ENCODE measurements at places on chromosomes 2 and 18.

GRCh38 chr2:119860924-119861323 lies 101.2 kb downstream of the PTPN4 start:
- DNase-seq = no peak

DNA sequence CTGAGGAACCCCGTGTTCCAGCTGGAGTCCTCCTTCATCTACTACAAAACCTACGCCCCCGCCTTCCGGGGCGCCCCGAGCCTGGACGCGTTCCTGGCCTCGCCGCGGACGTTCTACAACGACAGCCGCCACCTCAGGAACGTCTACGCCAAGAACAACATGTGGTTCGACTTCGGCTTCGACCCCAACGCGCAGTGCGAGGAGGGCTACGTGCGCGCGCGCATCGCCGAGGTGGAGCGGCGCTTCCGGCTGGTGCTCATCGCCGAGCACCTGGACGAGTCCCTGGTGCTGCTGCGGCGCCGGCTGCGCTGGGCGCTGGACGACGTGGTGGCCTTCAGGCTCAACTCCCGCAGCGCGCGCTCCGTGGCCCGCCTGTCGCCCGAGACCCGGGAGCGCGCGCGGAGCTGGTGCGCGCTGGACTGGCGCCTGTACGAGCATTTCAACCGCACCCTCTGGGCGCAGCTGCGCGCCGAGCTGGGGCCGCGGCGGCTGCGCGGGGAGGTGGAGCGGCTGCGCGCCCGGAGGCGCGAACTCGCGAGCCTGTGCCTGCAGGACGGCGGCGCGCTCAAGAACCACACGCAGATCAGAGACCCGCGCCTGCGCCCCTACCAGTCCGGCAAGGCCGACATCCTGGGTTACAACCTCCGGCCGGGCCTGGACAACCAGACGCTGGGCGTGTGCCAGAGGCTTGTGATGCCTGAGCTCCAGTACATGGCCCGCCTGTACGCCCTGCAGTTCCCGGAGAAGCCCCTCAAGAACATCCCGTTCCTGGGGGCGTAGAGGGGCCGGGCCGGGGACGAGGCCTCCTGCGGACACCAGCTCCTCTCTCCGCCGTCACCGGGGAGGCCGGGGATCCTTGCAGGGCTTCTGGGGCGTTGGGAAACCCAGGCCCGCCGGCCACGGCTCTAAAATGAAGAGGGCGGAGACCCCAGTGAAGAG lies 5.3 kb upstream of the NEU4 start:
- no peak for DNase-seq

- DNase-seq = no peak
Measured at GRCh38 chr2:21928292-21928691, 804.5 kb downstream of the TDRD15 start.

- DNase-seq = no peak
Measured at GRCh38 chr2:39416140-39416539, 20.9 kb downstream of the MAP4K3 start.

- DNase-seq = no peak
Measured at GRCh38 chr2:36965751-36966369, 476 bp downstream of the STRN start.

GRCh38 chr2:20637147-20637546 lies 13.8 kb downstream of the HS1BP3 start:
- no peak for DNase-seq

DNA sequence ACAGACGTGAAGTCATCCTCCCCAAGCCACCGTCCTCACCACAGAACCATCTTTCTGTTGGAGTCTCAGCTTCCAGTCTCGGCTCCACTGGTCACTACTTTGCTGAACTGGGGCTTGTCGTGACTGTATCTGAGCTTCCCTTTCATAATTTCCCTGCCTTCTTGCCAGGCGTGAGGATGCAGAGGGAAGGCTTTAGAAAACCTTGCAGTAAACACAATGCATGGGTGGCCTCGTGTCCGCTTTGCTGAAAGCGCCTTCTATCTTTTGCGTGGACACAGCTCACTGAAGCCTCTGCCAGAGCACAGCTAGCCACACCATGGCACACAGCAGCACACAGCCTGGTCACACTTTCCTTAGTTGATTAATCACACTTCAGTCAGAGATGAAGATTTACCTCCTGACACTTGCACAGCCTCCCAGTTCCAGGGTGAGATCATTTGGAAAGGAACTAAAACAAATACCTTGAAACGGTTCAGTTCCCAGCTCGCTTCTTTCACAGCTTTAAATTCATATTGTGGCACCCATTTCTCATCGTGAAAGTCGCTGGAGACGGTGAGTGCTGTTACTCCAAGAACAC lies 2.8 kb upstream of the GPR45 start:
- DNase-seq = no peak

DNA sequence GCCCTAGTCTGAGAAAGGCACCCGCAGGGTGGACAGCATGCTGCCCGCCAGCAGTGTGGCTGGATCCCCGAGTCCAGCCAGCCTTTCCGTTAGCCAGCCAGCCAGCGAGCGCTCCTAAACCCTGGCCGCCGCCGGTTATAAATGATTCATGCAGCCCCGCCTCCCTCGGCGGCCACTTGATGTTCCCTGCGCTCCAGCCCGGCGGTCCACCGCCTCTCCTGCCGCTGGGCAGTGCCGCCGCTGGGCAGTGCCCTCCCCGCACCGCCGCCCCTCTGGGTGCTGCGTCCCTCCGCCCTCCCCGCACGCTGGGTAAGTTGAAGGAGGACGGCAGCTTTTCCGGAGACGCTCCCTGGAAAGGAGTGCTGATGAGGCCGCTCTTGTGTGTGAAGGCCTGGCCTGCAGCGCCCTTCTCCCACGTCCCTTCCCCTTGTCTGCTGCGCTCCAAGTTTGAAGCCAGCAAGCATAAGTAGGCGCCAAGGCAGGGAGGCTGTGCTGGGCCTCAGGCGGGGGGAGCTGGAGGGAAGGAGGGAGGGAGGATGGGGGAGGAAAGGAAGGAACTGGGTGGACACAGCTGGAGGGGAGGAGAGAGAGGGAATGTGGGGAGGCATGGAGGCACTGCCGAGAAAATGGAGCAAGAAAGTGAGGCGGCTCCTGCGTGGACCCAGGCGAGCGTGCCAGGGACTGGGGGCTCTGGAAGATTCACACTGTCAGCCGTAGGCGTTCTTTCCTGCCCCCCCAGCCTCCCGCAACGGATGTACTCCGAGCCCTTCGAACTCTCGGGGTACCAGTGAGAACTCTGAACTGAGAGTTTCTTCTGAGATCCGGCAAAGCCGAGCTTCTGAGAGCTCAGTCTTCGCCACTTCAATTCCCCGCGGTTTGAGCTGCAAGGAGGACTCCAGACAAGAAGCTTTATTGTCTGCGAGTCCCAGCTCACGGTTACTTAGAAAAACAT lies 131.9 kb downstream of the GLI2 start:
- DNase-seq = no peak

DNA sequence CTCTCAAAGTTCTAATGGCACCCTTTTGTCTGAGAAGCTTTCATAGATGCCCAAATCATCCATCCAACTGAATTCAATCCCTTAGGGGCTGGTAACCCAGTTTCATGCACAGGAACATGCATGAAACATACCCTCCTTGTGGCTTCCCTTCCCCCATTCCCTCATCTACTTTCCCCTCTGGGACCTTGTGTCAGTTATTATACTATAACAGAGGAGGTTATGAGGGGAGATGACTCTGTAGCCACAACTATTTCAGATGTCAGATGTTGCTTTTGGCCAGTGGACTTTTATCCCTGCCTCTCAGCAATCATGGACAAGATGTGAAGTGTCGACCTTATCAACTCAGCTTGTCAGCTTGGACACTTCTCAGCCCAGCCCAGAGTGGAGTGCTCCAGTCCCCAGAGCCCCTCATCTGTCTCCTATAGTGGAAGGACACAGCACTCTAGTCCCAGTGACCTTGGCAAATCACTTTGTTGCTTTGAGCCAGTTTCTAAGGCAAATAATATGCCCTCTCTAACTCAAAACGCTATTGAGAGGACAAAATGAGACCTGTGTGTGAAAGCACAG lies 8.4 kb downstream of the DHRS9 start:
- no peak for DNase-seq

DNA sequence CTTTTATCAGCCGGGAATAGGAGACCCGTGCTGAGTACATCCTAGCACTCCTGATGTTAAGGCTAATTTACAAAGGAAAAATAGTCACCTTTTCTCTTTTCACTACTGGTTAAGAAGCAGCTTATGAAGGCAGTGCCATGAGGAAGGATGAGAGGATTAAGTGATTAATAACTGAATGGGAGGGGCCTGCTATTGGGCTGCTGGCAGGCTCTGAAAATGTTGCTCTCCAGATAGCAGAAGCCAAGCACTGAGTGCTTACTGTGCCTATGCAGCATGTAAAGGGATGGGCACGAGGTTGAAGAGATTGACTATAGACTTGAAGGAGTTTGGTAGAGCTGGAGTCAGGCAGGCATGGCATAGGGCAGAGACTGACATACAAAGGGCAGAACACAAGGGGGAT lies 282.4 kb upstream of the THSD7B start:
- no peak for DNase-seq

DNA sequence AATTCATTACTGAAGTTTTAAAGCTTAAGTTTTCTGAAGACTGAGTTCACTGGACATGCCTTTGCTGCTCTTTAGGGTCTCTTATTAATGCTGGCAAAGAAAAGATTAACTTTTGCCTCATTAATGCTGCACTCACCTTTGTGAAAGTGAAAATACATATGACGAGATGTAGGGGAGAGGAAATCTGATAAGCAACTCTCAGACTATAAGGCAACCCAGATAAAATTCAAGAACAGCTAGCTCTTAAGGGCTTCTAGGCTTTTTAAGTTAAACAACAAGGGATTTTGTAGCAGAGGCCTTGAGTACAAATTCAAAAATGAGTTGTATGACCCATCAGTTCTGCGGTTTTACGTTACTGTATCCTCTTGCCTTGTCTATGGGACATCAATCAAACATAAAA lies 143.7 kb downstream of the USP34 start:
- DNase-seq = no peak

GRCh38 chr2:146265656-146266055 lies 1579.2 kb upstream of the ACVR2A start:
- DNase-seq = no peak

GRCh38 chr2:66683599-66683998 lies 248.7 kb downstream of the MEIS1 start:
- no peak for DNase-seq

DNA sequence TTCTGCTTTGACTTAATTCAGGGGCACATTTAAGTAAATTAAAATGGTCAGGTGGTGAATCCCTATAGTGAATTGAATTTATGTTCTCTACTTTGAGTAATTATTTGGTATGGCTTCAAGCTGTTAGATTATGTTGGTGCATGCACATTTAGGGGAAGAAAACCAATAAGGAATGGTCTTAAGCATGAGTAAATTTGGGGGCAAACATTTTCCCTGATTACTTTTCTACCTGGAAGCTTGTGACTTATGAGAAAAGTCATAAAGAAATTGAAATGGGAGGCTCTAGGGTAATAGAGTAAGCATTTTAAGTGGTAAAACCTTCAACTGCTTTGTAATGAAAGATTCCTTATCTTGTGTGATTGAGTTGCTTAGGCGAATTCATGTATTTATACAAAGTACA lies 112.5 kb downstream of the MYO1B start:
- no peak for DNase-seq

DNA sequence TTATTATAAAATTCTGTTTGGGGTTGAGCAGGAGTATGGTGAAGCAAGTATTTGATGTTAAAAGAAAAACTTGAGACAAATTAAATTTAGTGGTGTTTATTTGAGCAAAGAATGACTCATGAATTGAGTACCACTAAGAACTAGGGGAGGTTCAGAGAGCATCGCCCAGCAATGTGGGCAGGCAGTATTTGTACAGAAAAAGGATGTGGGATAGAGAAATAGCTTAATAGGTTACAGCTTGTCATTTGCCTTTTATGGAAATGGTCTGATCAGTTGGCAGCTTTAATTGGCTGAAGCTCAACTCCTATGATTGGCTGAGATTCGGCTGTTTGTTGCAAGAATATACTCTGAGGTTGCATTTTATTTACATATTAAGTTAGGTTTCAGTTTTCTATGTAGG lies 68.2 kb downstream of the LRATD1 start:
- no peak for DNase-seq

DNA sequence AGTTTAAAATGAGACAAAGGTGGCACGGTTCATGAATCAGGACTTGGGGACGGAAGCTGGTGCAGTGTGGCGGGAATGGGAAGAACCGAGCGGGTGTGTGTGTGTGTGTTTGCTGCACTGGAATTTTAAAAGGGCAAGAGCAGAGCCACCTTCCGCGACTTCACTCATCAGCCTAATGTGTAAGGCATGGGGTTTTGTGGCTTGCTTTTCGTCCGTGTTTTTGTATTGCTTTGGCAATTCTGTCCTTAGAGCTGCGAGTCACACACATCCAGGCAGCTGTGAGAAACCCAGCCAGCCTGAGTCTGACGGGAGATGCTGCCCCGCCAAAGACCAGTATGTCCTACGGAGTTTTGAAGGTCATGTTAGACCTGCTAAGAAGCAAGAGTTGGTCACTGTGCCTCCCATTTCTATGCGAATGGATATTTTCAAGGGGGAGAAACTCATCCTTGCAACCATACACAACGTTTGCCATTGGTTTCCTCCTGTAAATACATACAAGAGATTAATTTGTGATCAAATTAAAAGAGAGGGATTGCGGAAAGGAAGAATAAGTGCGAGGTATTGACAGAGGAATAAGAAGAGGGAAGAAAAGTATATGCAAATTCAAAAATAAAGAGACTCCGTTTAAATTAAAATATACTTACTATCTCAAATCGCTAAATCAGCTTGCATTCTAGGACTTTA lies 665 bp upstream of the CACNB4 start:
- DNase-seq = no peak

GRCh38 chr2:12584338-12584737 lies 132.4 kb upstream of the TRIB2 start:
- DNase-seq = no peak

DNA sequence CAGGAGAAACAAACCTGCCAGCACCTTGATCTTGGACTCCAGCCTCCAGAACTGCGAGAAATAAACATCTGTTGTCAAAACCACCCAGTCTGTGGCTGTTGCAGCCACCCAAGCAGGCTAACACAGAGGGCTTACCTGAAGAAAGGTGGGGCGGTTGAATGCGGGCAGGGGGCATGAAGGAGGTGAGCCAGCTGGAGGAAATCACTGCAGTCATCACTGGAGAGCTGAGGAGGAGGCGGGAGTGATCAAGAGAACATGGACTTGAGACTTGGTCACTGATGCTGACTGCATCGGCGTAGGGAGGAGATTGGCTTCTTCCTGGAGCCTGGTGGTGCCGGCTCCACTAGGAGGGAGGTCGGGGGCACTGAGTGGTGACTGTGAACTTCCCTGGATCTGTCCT lies 14.6 kb upstream of the ARMC9 start:
- no peak for DNase-seq

DNA sequence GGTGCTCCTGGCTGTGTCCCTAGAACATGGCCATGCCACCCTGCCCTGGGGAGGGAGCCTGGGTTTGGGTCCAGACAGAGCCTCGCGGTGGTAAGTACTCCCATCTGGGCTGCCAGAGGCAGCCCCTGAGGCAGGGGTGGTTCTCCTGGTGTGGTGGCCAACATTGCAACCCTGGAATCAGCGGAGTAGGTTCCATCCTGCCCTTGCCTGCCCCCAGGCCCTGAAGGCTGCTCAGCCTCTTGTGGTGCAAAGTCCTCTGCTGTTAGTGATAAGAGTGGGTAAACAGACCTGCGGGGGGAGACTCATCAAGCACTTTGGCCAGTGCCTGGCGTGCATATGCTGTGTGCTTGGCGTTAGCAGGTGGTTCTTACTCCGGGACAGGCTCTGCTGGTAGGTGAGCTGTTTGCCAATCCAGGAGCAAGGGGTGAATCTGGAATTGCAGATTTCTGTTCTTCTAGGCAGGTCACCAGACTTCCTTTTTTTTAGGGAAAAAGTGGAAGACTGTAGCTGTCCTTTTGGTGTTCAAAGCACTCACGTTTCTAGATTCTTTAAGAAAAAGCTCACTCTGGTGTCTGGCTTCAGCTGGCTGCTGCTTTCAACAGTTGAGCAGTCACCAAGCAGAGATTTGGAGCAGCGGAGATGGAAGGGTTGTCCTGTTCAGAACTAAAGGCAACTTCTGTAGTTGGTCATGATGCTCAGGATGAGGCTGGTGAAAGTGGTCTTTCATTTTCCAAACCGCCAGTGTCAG lies 3.2 kb downstream of the CNNM3 start:
- no peak for DNase-seq

Data from NCI-H187 (cell line).